ENCODE measurements at places on chromosomes 4 and X.

DNA sequence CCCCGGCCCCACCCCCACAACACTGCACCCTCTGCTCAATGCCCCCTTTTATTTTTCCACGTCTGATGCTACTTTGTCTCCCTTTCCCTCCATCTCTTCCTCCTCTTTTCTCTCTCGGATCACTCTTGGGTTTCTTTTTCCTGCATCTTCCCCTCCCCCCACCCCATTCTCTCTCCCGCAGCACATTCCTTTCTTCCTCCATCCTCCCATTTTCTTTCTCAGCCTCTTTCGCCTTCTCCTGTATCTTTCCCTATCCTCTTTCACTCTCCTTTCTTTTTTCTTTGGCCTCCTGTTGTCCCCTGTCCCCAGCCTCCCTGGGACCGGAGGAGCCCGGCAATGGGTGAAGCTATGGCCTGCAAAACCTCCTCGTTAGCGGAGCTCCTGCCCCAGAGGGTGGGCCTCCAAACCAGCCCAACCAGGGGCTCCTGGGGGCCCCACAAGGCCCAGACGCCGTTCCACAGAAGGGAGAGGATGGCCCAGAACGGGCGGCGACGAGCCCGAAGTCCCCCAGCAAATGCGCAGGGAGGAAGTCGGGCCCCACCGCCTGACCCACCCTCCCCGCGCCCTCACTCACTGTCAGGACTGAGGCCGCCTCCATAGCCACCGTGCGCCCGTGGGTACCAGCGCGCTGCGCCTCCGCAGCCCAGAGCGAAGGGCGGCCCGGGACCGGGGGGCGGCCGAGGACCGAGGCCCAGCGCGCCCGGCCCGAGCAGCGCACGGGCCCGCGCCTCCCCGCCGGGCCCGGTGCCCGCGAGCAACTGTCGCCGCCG lies 807 bp downstream of the HMX1 start:
- no peak for DNase-seq

- DNase-seq = no peak
These were observed 34.1 kb downstream of the ADH5 start for GRCh38 chr4:99054428-99054994.

DNA sequence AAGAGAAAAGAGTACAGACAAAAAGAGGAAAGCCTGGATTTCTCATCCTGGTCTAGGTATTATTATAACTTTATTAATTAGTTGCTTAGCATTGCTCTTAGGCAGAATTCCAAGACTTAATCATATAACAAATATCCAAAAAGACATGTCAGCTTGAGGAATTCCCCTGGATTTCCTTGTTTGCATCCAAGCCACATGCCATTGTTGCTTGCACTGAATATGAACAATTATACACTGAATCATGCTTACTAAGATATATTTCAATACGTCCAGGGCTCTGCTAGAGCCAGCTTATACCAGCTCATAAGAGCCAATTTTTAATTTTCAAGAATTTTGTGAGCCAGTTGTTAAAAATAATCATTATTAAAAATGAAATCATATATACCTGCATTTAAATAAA lies 5.5 kb upstream of the TLR10 start:
- no peak for DNase-seq

DNA sequence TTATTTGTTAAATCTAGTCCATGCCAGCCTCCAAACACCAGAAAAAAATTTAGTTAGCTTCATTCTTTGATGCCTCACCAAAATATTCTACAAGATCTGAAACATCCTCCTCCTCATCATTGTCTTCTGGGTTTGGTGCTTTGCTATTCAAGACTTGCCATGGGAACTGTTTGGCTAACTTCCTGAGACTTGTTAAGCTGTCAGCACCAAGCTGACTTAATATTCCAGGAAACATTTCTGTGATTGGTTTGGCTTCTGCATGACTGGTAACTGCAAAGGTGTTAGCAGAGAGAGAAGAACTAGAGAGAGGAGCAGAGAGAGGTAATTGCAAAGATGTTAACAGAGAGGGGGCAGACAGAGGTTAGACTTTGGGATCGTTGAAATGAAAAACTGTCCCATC lies 101.3 kb downstream of the PALLD start:
- no peak for DNase-seq

- no peak for DNase-seq
These were observed 183.3 kb downstream of the KDR start for GRCh38 chr4:54941994-54942552.

- no peak for DNase-seq
These were observed 29.1 kb upstream of the ADH1C start for GRCh38 chr4:99381588-99382175.

DNA sequence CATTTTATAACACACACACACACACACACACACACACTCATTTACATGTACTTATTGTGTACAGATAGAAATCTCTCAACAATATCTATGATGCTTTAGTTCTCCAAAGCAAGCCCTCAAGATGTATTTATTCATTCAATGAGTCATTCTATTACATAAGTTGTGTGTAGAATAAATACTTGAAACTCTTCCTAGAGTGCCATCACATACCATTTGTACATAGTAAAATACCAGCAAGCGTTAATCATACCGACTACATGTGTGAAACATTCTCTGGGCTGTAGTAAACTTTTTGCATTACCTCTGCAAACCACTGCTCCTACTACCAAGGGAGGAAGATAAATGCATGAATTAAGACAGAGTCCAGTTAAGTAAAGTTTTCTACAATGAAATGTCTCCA lies 70.9 kb downstream of the EPHA5 start:
- DNase-seq = no peak

GRCh38 chr4:1485280-1485679 lies 79.0 kb upstream of the NKX1-1 start:
- DNase-seq = no peak

All from GM13976 (cell line).